ENCODE measurements at places on chromosomes 1 and 21.
A peak's percentile ranks its signal among the peaks of the same experiment; 100 is the strongest.

DNA sequence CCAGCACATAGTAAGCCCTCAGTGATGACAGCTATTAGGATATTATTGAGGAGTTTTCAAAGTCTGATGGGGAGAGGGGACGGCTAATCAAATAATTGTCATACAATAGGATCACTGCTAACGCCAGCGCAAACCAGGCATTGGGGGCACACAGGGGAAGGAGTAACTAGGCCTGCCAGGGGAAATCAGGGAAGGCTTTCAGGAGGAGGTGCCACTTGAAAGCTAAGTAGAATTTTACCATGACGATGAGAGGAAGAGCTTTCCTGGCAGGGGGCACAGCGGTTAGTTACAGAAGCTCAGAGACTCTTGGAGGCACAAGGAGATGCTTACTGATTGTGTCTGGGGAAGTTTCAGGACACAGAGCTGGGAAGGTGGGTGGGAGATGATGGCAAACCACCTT is 47.2 kb upstream of the LAPTM5 start:
- no peak for DNase-seq

GRCh38 chr1:62294261-62294660 is 25.0 kb downstream of the KANK4 start:
- no peak for DNase-seq

GRCh38 chr1:7721940-7722669 is 49.0 kb upstream of the VAMP3 start:
- no peak for DNase-seq

DNA sequence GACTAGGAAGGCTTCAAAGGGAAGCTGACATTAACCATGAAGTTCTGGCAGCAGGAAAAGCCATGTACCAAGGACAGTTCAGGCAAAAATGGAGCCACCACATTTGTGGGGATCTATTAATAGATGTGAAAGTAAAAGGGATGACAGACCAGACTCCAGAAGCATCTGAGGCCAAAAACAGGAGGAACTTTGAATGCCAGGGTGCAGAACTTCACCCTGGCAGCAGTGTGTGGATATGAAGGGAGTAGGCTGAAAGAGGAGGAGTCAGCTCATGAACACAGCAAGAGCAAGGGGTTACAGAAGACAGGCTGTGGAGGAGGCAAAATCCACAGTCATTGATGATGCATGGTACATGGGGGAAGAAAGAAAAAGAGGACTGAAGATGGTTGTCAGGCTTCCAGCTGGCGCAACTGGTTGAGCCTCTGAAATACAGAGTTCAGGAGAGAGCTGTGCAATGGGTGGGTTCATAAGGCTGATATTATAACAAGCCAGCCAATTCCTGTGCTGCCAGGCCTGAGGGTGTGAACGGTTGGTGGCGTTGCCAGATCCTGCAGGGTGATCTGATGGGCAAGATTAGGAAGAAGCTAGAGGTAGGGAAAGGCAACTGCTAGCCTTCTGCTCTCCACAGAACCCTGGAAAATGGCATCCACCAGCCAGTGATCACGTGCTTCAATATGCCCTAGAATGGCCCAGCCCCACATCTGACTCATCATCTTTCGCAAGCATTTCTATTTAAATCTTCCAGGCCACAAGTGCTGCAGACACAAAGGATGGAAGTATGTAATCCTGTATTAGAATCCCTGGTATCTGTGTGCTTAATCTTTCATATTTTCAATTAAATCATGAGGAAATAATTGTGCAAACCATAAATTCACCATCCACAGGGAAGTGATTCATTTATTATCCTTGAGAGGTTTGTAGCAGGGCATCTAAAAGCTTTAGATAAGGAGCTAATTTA is 81.9 kb downstream of the SLC25A24 start:
- no peak for DNase-seq

GRCh38 chr1:52899445-52899894 is 22.1 kb downstream of the ECHDC2 start:
- DNase-seq = no peak

GRCh38 chr1:199161766-199162303 is 523.0 kb downstream of the PTPRC start:
- DNase-seq = peak; percentile 32

DNA sequence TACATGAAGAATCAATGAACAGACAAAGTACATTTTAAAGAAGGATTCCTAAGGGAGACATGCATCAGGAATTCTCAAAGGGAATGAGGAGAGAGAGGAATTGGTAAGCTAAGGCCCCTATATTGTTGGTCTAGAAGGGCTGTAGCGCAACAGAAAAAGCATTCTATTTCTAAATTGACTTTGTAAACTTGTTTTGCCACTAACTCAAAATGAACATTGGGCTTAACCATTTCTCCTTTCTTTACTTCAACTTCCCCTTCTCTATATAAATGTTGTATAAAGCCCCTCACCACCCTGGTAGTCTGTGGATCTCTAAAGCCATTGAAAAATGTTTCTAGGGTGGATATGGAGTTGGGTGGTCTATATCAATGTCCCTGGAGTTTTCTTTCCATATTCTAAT is 20.4 kb upstream of the OR6N2 start:
- DNase-seq = no peak

- no peak for DNase-seq
Measured at GRCh38 chr1:87872692-87873091, 544.0 kb downstream of the LMO4 start.

GRCh38 chr1:20229171-20229570 is 42.9 kb upstream of the PLA2G2C start:
- no peak for DNase-seq

GRCh38 chr21:37119421-37120218 is 46.6 kb downstream of the TTC3 start:
- no peak for DNase-seq

DNA sequence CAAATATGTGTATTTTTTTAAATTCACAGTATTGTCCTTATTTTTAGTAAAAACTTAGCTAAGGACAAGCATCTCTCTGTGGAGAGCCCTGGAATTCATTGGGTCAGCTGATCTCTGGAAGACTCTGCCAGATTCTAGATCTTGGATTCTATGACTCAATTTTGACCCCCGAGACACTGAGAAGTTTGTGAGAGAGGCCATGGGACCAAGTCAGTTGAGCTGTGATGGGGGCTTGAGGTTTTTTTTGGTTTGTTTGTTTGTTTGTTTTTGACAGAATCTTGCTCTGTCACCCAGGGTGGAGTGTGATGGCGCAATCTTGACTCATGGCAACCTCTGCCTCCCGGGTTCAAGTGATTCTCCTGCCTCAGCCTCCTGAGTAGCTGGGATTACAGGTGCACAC is 13.5 kb downstream of the SHISA4 start:
- DNase-seq = no peak

DNA sequence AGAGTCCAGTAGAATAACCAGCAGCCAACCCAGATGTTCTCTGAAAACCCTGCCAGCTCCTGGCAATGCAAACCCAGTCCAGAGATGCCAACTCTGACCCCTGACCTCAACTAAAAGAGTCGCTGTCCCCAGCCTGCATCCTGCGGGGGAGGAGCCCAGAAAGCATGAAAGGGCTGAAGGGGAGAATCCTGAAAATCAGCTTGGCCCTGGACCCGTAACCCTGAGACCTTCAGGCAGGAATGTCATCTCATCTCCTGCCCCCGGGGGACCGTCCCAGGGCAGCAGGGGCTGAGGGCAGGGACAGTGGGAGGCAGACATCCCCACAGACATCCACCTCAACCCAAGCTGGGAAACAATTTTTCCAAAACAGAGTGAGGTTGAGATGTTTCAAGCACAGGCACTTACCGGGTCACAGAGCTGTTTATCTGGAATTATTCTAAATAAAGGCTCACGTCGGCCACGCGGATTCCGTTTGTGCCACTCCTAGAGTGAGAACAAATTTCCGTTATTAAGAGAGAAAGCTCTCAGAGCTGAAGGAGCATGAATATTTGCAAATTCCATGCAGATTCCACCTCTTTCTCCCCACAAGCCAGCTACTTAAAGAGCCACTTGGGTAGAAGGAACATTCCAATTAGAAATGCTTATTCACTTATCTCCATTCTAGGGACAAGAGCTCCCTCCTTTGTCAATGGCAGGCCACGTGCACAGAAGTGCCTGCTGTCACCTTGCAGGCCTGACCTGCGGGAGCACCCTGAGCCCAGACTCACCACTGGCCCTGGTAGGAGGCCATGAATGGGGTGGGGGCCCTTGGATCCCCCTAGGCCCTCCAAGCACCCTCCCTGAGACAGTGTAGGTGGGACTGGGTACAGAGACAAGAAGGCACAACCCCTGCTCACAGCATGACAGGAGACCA is 240.1 kb downstream of the NPHP4 start:
- no peak for DNase-seq

- DNase-seq = no peak
Measured at GRCh38 chr1:42419126-42419821, 36.5 kb downstream of the ZMYND12 start.

DNA sequence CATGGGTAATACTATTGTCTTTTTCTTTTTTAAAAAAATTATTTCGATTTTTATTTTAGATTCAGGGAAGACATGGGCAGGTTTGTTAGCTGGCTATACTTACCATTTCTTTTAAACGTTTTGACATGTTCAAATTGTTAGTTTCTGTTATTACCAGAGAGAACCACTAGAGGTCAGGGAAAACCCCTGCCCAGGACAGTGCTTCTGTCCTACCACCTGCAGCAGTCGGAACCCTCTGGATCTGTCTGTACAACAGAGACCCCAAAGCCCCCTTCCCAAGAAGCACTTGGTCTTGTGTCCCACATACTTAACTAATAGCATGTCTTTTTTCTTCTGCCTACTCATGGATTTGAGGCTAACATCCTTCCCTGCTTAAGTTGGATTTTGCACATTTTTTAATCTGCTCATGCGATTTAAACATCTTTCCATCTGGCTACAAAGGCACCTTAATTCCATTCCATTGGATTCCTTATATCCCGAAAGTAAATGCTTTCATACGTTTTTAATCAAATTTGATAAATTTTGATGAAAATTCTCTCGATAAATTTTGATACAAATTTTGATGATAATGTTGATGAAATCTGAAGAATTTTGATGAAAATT is 10.0 kb upstream of the C1orf115 start:
- DNase-seq = no peak

DNA sequence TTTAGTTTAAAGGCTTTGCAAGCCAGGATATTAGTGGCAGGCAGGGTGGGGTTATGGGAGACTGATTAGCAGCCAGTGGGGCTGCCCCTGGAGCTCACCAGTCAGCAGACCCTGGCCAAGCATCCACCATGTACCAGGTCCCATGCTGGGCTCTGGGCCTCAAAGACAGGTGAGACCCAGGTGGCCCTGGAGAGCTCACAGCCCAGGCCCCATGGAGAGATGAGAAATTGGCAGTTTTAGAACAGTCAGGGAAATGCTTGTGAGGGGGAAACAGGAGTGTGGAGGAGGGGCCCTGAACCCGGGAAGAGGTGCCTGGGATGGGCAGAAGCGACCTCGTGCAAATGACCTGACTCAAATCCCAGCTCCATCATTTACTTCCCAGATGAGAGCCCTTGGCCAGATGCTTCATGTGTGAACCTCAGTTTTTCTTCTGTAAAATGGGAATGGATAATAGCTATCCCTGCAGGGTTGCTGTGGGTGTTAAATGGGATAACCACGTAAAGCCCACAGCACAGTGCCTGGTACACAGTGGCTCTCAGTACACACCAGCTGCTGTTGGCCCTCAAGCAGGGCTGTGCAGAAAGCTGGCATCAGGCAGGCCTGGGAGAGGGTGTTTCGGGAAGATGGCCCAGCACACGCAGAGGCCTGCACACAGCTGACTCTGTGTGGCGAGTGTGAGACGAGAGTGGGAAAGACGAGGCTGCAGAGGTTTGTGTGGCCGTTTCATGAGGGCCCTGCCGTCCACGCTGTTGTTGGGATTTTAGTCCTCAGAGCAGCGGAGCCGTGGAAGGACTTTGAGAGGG is 518.5 kb downstream of the PTPRU start:
- DNase-seq = no peak

GRCh38 chr1:159928491-159929050 is 3.3 kb upstream of the TAGLN2 start:
- DNase-seq = no peak

DNA sequence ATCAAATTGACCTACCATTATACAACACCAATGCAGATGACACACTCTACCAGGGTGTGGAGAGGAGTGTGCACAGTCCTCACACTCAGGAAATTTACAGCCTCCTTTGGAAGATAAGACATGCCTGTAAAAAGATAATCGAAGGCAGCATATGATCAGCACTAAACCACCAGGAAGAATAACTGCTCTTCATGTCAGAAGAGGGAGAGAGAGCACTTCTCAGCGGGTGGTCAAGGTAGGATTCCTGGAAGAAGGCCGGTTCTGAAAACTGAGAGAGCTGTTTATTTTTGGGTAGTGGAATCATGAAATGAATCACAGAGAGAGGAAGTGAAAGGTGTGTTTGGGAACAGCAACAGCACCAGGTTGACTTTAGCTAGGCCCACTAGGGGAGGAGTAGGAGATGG is 14.0 kb upstream of the ZNF697 start:
- no peak for DNase-seq

DNA sequence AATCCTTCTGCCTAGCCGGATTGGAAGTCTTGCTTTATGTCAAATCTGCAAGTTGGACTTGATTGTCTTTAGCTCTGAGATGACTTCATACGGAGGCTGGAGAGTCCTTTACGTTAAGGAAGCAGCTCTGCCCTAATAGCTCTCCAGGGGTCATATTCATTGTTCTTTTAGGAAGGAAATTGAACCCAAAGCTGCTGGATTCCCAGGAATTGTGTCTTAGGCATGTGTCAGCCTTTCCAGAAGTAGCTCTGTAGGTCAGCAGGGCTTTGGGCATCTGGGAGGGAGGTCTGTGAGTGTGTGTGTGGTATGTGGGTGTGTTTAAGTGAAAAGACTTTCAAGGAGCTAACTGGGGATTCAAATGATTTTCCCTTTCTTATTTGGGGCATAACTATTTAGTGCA is 82.4 kb downstream of the ABCA4 start:
- DNase-seq = no peak

GRCh38 chr21:34147792-34148418 is 74.5 kb downstream of the MRPS6 start:
- DNase-seq = no peak

GRCh38 chr21:15255261-15255660 is 190.5 kb upstream of the NRIP1 start:
- no peak for DNase-seq

GRCh38 chr1:97210307-97210706 is 488.7 kb downstream of the PTBP2 start:
- no peak for DNase-seq

GRCh38 chr1:197915862-197916499 is 1.2 kb upstream of the LHX9 start:
- peak; percentile 61 for DNase-seq

All from activated T-cell treated with anti-CD3 and anti-CD28 coated beads, Interleukin-2, amount 50 U/mL, for 24 hours (primary cell).